Effector memory CD8-positive, alpha-beta T cell (primary cell): ENCODE measurements at places on chromosomes 12 and 14.

GRCh38 chr12:102390068-102390467 lies 90.3 kb downstream of the IGF1 start:
- no peak for DNase-seq

DNA sequence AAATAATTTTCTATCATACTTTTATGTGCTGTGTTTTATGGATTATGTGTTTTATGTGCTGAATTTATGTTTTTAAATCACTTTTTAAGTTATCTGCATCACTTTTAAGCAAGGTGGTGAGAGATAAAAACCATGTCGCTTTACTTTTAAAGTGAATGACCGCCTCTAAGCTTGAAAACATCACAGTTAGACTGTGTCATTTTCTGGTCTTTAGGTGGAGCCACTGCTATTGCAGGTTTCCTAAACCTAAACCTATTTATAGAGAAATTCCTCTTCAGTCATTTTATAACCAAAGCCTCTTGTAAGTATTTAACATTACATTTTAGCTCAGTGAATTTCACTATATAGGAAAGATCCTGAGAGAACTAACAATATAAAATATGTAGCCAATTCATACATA lies 21.0 kb upstream of the MDM2 start:
- DNase-seq, result no peak

- DNase-seq, result no peak
These were observed 44.9 kb upstream of the BCAT1 start for GRCh38 chr12:24993793-24994192.

- no peak for DNase-seq
These were observed 35.0 kb upstream of the FUT8 start for GRCh38 chr14:65377576-65377975.

DNA sequence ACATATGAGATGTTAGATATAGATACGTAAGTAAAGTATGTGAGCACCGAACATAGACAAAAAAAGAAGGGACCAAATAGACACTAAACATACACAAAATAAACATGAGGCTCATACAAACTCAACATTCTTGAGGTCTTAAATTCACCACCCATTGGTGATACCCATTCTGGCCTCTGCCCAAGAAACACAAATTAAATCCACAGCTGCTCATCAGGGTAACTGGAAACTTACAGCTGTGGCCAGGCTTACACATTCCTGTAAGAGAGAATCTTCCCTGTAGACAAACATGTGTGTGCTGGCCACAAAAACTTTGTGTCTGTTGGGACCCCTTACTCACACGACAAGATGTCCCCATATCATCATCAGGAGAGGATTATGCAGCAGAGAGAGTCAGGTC lies 22.4 kb downstream of the MAGOHB start:
- DNase-seq, result no peak

DNA sequence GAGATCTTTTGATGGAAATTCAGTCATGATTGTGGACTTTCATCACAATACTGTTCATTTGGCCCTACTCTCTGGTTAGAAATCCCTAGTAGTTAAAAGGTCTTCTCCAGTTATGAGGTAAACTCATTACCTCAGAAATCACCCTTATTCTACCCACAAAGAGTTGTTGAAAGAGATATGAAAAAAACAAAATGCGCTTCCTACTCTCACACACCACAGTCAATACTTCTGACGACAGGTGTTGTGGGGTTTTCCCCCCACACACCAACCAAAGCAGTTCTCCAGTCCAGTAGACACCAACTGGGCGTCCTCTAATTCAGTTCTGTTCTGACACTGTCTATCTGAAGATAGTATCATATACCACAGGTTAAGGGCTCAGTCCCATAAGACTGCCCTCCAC lies 54.9 kb downstream of the TRMT5 start:
- DNase-seq, result no peak

GRCh38 chr14:35341751-35342488 lies 49.7 kb downstream of the PSMA6 start:
- peak; percentile 36 for DNase-seq

- DNase-seq, result no peak
These were observed 653 bp upstream of the IFI27 start for GRCh38 chr14:94109915-94110250.
